Activated T-helper 1 cell treated with anti-CD3 and anti-CD28 coated beads, Interleukin-12 subunit alpha, Interleukin-12 subunit beta, Interleukin-2, Interleukin-4 antibody, amounts not matched to agents 30 ng/mL and 10 ng/mL and 1 ng/mL, durations not matched to agents 14 hours and 24 hours and 36 hours (primary cell): ENCODE measurements at places on chromosomes 13 and 19.
A peak's percentile ranks its signal among the peaks of the same experiment; 100 is the strongest.

- DNase-seq, result no peak
Measured at GRCh38 chr13:79434556-79434955, 28.5 kb upstream of the RBM26 start.

- no peak for DNase-seq
Measured at GRCh38 chr13:35144166-35144890, 202.3 kb downstream of the NBEA start.

DNA sequence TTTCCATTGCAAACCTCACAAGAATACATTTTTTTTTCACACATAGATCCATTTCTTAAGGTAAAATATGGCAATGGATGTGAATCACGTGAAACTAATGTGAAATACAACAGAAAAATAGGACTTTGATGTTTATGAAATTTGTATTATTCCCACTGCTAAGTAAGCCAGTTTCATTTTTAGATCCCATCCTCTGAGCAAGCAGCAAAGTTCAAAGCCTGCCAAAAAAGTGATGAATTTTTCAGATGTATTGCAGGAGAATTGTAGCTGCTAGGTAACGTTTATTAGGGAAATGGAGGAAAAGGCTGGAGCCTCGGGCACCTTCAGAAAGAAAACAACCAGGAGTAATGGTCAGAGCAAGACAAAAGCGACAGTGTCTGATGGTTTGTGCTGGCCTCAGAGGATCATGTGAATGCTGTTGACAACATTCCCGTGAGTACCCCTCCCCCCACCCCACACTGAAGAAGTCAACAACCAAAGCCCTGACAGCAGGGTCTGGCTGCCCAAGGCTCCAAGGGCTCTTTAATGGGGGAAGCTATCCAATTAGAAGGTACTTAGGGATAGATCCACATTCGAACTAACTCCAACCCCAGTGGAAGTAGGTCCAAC lies 95.5 kb downstream of the OXGR1 start:
- no peak for DNase-seq

DNA sequence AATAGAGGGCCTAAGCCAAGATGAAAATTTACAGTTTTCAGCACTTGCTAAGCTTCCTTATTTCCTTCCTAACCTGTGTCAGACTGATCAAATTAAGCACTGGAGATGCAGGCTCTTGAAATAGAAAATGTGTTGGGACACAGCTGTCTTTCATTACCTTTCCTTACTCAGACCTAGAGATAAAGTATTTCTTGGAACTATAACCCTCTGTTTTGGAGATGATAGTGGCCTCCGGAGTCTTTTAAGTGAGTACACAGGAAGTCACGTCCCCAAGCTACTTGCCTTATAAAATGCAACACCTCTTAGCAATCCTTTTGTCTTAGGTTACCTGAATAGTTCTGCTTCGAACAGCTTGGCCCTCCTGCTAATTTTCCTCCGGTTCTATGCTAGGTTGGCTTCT lies 12.4 kb upstream of the AKAP11 start:
- no peak for DNase-seq

GRCh38 chr13:77521194-77521593 lies 14.3 kb upstream of the SCEL start:
- DNase-seq, result no peak

DNA sequence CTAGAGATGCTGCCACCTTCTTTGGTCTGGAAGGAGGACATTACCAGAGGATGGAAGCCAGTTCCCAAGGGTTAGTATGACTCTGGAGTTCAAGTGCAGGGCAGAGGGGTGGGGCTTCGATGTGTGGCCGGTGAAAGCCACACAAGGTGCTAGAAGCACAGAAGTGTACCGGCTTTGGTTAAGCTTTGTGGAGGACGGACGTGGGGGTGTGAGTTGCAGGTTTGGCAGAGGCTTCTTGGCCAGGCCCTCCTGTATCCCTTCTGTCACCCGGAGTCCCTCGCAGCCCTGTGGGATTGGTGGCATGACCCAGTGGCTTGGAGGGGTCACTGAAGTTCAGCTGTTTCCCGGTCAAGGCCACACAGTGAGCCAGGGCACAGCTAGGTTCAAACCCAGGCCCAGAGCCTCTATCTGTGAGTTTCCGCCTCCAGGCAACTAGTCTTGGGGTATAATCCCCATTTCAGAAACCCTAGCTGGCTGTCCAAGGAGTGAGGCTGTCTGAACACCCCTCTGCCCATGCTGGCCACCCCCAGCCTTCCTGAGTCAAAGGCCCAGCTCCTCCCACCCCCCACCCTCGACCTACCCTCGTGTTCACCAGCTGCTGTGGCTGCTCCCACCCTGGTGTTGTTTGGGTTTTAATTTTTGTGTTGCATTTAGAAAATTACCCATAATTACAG lies 4.6 kb upstream of the SSBP4 start:
- DNase-seq, result no peak

DNA sequence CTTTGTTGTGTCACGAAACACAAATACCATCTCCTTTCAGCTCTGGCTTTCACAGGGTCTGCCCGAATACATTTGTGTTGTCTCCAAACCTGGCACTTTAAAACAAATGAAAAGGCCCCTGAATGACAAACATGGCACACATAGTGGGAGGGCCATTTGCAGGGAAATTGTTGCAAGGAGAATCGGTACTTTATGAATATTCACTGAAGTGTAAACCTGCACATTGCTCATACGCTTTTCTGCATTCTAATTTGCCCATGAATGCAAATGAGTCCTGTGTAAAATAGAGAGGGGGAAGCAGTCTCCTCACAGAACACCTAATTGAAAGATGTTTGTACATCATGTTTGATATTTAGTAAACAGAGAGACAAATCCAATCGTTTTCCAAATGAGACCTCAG lies 82.7 kb upstream of the PCDH8 start:
- DNase-seq, result no peak

- no peak for DNase-seq
Measured at GRCh38 chr19:38662537-38663155, 15.2 kb downstream of the ACTN4 start.

- DNase-seq, result no peak
Measured at GRCh38 chr19:7516878-7517277, 975 bp downstream of the ZNF358 start.

GRCh38 chr13:40016953-40017660 lies 361.6 kb downstream of the COG6 start:
- no peak for DNase-seq

- DNase-seq, result no peak
Measured at GRCh38 chr13:62246581-62246980, 830.9 kb upstream of the PCDH20 start.

- DNase-seq, result no peak
Measured at GRCh38 chr13:106906426-106906996, 338.6 kb upstream of the ARGLU1 start.

DNA sequence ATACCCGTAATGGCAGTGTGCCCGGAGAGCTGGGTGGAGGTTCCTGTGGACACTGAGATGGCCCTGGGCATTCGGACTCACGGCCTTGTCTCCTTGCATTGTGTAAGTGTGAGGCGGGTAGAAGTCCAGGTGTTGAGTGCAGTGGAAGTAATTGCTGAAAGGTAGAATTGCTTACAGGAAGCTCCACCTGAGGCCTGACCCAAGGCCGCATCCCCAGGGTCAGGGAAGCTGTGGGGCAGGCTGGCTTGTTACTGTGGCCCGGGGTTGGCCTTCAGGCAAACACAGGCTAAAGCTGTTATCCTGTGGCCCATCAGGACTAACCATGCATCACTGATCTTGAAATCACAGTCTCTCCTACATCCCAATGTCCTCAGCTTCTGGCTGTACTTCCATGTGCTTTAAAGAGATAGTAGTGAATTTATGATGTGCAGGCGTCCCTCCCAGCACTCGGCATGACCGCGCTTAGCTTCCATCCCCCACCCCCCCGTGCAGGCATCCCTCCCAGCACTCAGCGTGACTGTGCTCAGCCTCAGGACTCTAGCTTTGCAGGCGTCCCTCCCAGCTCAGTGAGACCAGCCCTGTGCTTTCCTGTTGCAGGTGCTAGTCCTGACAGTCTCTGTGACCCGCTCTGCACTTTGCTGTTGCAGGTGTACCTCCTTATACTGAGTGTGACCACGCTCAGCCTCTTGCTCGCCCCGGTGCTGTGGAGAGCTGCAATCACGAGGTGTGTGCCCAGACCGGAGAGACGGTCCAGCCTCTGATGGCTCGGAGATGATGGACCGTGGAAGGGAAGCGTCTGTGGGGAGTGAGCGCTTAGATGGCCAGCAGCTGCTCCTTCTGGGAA lies 35.6 kb upstream of the TFDP1 start:
- DNase-seq, result no peak

DNA sequence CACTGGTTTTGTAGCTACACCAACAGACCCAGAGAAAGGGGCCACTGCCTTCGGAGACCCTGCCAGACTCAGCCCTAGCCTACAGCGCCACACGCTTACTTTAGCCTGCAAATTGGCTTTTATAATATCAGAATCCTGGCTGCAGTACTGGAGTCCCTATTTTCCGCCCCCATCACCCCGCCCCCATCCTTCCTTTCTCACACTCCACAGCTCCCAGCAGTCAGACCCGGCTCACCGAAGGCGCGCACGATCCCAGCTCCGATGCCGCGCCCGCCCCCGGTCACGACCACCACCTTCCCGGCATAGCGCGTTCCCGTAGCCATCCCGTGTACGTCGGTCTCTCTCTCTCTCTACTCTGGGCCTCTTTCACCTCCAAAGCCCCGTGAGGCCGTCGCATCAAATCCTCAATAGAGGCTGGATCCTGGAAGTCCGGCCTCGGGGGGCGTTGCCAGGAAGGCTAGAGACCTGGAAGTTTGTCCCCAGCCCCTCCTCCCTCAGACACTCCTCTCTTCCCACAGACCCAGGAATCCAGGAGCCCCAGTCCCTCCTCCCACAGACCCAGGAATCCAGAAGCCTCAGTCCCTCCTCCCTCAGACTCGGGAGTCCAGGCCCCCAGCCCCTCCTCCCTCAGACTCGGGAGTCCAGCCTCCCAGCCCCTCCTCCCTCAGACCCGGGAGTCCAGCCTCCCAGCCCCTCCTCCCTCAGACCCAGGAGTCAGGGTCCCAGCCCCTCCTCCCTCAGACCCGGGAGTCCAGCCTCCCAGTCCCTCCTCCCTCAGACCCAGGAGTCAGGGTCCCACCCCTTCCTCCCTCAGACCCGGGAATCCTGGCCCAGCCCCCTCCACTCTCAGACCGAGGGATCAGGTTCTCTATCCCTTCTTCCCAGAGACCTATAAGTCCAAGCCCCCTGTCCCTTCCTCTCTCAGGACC lies at the start of gene HSD17B14:
Gene HSD17B14, minus strand, starts transcription at position 403 of the 929 bp plus-strand sequence. Its CDS starts 80 bp downstream, at position 323.
- no peak for DNase-seq

DNA sequence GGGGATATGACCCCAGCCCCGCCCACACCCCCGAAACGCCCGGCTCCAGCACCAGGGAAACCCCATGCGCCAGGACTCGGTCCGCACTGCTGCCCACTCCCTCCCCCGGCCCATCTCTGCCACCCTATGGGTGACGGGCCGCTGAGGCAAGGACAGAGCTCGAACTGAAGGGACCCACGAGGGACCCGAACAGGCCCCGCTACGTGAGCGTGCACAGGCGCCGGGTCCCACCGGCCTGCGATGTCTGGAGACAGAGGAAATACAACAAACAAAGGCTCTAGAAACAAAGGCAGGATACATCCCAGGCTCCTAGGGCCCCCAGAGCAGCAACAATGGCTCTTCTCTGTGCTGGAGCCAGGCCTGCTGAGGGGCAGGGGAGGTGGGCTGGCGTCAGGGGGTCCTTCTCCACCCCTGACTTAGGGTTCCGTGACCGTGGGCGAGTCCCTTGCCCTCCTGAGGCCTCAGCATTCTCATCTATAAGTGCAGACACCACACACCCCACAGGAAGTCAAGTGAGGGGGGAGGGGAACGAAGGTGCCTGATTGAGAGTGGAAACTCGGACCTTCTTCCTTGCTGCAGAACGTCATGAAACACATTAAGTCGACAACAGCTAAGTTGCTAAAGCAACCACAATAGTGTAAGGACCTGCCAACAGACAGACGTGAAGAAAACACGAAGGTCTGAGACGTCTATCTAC lies 3.1 kb downstream of the ABHD17A start:
- peak; percentile 74 for DNase-seq

- no peak for DNase-seq
Measured at GRCh38 chr13:99227331-99227900, 26.8 kb downstream of the UBAC2 start.

GRCh38 chr19:30317403-30317802 lies 54.8 kb upstream of the ZNF536 start:
- DNase-seq, result no peak

DNA sequence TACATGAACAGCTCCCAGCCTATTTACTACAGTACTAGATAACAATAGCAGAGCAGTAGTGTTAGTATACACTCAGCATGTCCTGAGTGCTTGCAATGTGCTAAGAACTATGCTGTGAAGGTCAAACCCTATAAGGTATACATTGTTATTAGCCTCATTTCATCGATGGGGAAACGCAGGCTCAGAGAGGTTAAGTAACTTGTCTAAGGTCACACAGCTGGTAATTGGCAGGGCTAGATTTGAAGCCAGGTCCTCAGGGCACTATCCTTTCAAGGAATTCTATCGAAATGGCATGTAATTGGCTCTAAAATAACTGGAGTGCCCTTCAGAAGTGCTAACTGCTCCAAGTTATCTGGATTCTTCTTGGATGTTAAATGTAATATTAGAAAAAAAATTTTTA lies 295.6 kb downstream of the ZNF536 start:
- no peak for DNase-seq

DNA sequence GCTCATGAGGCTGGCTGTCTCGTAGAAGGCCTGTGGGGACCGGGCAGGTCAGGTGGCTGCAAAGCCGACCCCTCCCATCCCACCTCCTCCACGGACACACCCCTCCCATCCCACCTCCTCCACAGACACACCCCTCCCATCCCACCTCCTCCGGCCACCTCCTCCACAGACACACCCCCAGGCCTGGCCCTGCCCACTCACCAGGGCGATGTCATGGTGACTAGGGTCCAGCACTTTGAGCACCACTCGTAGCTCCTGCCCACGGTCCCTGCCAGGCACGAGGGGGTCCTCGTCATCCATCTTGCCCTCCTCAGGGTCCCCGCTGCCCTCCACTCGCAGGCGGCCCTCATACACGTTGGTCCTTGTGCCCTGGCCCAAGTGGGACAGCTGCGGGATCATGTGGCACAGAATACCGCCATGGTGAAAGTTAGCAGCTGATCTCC lies 18.8 kb downstream of the TYK2 start:
- no peak for DNase-seq

GRCh38 chr19:37778613-37779126 lies 716 bp downstream of the ZNF573 start:
- DNase-seq, result no peak

DNA sequence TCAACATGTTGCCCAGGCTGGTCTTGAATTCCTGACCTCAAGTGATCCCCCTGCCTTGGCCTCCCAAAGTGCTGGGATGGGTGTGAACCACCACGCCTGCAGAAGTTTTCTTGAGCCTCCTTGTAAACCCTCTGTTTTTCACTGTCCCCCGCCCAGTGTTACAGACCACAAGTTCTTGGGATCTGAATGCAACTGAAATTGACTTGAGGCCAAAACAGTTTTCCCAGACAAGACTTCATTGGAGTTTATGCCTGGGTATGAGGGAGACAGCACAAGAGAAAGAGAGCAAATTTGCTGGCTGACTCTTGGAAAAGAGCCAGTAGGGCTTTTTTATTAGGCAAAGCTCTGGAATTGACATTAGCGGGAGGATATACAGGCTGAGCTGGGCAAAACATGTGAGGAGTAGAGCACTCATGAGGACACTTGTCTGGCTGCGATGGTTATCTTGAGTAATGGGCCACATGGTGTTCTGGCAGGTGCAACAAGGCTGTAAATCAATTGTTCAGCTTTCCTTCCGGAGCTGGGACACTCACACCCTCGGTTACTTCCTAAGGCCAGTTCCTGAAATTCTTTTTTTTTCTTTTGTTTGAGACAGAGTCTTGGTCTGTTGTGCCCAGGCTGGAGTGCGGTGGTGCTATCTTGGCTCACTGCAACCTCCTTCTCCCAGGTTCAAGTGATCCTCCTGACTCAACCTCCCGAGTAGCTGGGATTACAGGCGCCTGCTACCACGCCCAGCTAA lies 12.7 kb upstream of the HNRNPL start:
- no peak for DNase-seq

GRCh38 chr19:44051650-44052402 lies at the start of gene ZNF223:
Gene ZNF223, plus strand, starts transcription at chr19:44052036. Its CDS starts 3,141 bp downstream, at chr19:44055177.
- no peak for DNase-seq
